ENCODE measurements at places on chromosomes 6 and 20.

DNA sequence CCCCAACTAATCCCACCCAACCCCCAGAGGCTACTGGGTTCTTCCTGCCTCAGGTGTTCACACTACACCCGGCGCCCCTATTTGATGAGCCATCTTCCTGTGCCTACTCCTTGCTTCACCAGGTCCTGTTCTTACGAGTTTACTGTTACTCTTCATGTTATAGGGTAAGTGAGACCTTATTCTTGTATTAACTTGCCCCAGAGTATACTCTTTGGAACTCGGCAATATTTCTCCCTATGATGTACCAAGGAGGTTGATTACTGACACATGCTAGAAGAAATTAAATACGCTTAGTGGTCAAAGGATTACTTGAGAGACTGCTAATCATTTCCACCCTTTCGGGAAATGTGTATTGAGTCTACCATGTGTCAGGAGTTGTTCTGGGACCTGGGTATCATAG, 8.9 kb downstream of the RING1 start:
- no peak for DNase-seq

GRCh38 chr6:32852018-32852843, 1.3 kb downstream of the TAP1 start:
- no peak for DNase-seq

GRCh38 chr20:32979201-32979998, 24.8 kb downstream of the SUN5 start:
- DNase-seq, result no peak

GRCh38 chr6:42821846-42822245, 40.0 kb downstream of the BICRAL start:
- no peak for DNase-seq

DNA sequence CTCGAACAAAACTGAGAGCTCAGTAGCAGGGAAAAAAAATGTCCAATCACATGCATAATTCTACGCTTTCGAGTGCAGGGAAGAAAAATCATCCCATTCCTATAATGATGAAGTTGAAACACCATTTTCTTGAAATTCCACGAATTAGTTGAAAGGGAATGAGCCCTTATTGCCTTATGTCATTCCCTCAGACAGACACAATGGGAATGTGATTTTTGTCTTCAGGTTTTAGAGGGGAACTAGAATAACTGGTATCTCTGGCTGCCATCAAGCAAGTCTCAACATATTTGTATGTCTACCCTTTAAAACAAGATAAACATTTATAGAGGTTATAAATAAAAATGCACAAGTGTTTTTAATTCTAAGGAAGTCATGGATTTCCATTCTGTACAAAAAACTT, 87.9 kb downstream of the KIF13A start:
- no peak for DNase-seq

DNA sequence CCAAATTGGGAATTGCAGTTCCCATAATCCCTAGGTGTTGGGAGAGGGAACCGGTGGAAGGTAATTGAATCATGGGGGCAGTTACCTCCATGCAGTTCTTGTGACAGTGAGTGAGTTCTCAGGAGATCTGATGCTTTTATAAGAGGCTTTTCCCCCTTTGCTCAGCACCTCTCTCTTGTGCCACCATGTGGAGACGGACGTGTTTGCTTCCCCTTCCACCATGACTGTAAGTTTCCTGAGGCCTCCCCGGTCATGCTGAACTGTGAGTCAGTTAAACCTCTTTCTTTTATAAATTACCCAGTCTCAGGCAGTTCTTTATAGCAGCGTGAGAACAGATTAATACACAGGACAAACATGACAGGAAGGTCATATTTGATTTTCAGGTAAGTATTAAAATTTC, 25.3 kb upstream of the HECA start:
- DNase-seq, result no peak

GRCh38 chr6:89199579-89199978, 17.6 kb downstream of the GABRR1 start:
- DNase-seq, result no peak

GRCh38 chr20:37353285-37353849, 7.4 kb downstream of the SRC start:
- no peak for DNase-seq

All from effector memory CD4-positive, alpha-beta T cell (primary cell).